M059J (cell line): ENCODE measurements at places on chromosomes 1 and 21.

GRCh38 chr1:227869279-227869842, 53.9 kb downstream of the PRSS38 start:
- DNase-seq: no peak

DNA sequence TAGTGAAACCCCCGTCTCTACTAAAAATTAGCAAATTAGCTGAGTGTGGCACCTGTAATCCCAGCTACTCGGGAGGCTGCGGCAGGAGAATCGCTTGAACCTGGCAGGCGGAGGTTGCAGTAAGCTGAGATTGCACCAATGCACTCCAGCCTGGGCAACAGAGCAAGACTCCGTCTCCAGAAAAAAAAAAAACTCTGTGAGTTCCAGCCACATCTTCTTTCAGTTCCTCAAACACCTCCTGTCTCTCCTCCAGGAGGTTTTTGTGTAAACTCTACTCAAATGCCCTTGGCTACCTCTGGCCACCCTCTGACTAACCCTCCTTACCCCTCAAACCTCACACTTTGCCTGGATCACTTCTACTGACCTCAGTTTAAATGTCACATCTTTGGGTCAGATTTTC, 38.1 kb downstream of the RCSD1 start:
- DNase-seq: no peak

GRCh38 chr1:202213361-202214088, 19.9 kb downstream of the LGR6 start:
- peak; percentile 42 for DNase-seq

- no peak for DNase-seq
These were observed 4.8 kb downstream of the MGST3 start for GRCh38 chr1:165635823-165636222.

DNA sequence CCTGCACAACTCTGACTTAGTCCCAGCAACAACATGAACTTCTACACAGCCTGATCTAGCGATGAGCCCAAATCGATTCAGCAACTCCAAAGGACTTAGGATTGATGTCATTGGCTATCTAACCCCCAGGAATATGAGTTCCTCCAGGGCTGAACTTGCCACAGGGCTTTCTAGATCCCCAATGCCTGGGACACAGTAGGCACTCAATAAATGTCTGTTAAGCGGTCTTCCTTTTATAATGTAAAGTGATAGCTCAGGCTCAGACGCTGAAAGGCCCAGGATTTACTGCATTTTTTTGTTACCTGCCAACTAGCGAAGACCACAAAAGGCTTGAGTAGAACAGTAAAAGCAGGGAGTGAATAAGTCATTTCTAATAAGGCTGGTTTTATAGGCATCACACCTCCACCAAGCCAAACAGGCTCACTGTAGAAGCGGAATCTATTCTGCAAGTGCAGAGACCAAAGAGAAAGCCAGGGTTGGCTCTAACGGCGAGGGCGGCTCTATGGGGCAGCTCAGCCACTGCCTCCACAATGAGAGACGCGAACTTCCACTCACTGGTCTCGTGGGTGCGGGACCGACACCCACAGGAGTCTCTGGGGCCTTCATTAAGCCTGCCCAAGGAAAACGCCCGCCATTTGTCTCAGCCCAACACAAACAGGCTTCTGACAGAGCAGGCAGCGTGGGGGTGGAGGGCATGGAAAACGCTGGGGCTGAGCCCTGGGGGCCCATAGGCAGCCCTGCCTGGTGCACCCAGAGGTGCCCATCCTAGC, 52.0 kb downstream of the HLCS start:
- DNase-seq: no peak

DNA sequence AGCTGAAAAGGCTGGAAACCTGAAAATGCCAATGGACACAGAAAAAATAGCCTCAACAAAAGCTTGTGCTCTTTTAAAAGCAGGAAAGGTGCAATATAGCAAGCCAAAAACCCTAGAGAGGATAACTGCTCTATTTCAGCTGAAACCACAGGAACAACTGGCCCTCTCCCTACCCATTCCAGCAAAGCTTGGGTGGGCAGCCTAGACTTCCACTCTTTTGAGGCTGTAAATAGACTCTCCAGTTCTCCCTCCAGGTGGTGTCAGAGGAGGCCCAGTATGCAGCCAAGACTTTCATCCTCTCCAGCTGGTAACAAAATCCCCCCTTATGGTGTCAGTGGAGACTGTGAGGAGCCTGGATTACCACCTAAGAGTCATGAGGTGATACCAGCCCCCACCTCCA, 206.9 kb upstream of the PLD5 start:
- no peak for DNase-seq

DNA sequence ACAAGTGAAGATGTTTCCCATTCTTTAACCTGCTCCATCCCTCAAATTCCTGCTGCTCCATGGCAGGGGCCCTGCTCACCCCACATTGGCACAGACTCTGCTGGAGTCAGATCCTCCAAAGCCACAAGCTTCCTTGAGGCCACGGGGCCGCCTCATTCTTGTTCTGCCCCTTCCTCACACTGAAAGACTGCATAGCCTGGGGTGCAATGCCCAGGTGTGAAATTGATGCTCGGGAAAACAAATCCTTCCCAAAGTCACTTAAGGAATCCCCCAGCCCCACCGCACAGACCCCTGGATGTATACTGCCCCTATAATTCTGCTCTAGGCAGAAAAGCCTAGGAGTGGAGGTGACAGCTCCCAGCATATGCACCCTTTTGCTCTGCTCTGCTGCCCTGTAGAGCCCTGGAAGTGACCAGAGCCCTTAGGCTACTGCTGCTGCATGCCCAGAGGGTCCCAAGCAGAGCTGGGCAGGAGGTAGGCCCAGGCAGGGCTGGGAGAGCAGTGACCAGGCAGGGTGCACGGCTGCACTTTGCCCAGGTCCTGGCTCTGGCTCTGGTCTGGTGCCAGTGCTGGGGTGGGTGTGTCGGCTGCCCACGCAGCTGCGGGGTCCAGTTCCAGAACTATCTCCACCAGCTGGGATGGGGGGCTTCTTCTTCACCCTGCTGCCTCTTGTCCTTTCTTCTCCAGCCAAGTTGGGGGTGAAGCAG, 1.6 kb downstream of the HES2 start:
- no peak for DNase-seq

- peak; percentile 39 for DNase-seq
These were observed 109.4 kb downstream of the NAV1 start for GRCh38 chr1:201648066-201648906.

GRCh38 chr21:33395891-33396331, 7.3 kb upstream of the IFNGR2 start:
- DNase-seq: peak; percentile 97

DNA sequence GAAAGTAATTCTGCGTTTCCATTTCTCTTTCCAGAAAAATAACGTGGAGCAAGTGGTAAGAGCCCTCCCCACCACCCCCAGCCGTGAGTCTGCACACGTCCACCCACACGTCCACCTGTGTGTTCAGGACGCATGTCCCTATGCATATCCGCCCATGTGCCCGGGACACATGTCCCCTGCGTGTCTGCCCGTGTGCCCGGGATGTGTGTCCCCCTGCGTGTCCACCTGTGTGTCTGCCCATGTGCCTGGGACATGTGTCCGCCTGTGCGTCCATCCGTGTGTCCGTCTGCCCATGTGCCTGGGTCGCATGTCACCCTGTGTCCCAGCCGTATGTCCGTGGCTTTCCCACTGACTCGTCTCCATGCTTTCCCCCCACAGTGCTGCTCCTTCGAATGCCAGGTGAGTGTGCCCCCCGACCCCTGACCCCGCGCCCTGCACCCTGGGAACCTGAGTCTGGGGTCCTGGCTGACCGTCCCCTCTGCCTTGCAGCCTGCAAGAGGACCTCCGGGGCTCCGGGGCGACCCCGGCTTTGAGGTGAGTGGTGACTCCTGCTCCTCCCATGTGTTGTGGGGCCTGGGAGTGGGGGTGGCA, 5.6 kb downstream of the COL6A1 start:
- DNase-seq: no peak

- DNase-seq: no peak
These were observed 117.1 kb downstream of the TBX19 start for GRCh38 chr1:168397806-168398205.
